ENCODE measurements at places on chromosomes 7 and 10.

GRCh38 chr7:101861218-101861775 lies 43.9 kb downstream of the CUX1 start:
- DNase-seq: no peak

- no peak for DNase-seq
Observed at GRCh38 chr7:151515276-151515565, 4.5 kb downstream of the RHEB start.

DNA sequence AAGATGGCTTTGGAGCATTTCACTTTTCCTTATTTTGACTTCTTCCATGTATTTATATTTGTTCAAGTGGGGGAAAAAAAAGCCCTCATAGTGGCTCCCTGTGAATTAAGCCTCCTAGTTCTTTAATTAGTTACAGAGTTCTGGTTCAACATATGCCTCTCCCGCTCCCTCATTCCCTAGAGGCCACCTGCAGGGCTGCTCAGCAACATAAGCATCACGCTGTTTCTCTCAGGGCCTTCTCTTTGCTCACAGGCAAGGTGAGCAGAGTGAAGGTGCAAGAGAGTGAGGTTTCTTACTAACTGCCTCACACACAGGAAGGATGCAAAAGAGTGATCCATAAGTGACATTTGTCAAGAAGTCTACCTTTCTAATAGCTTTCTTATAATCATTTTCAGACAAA lies 196.7 kb downstream of the SEMA3E start:
- no peak for DNase-seq

DNA sequence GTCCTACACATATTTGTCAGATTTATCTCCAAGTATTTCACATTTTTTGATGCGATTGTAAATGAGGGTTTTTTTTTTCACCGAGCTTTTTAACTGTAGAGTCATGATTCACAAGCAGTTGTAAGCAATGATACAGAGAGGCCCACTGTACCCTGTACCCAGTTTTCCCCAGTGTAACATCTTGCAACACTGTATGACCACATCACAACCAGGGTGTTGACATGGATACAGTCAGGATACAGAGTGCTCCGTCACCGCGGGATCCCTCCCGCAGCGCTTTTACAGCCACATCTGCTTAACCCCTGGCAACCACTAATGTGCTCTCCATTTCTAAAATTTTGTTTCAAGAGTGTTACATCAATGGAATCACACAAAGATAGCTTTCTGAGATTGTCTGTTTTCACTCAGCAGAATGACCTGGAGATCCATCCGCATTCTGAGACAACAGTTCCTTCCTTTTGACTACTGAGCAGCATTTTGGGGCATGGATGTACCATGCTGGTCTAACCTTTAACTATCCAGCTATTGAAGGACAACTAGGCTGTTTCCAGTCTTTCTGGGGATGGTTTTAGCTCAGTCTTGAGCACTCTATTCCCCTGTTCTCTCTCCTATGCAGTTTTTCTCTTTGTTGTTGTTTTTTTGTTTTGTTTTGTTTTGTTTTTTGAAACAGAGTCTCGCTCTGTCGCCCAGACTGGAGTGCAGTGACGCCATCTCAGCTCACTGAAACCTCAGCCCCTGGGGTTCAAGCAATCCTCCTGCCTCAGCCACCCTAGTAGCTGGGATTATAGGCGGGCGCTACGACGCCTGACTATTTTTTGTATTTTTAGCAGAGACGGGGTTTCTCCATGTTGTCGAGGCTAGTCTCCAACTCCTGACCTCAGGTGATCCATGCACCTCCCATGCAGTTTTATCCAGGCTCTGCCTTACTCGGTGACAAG lies 25.9 kb downstream of the GPRIN2 start:
- no peak for DNase-seq

- no peak for DNase-seq
Observed at GRCh38 chr10:33950206-33950605, 615.7 kb upstream of the NRP1 start.
